KG1 (cell line): ENCODE measurements at places on chromosomes 16 and 17.

DNA sequence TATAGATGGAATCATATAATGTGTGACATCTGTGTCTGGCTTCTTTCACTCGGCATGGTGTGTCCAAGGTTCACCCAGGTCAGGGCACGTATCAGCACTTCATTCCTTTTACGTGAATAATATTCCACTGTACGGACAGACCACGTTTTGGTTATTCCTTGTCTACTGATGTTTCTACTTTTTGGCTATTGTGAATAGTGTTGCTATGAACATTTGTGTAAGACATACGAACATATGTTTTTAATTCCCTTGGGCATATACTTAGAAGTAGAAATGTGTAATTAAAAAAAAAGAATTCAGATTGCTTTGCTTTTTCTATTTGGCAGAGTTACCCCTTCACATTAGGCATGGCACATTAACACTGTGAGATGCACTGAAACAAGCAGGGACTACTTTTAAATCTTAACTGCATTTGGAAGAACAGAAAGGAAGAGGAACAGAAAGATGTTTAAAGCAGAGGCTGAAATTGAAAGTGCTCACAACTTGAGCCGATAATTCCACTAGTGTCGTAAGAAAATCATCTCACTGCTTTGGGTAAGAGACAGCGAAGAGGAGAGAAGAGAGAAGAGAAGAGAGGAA is 105.3 kb downstream of the VPS53 start:
- no peak for DNase-seq

DNA sequence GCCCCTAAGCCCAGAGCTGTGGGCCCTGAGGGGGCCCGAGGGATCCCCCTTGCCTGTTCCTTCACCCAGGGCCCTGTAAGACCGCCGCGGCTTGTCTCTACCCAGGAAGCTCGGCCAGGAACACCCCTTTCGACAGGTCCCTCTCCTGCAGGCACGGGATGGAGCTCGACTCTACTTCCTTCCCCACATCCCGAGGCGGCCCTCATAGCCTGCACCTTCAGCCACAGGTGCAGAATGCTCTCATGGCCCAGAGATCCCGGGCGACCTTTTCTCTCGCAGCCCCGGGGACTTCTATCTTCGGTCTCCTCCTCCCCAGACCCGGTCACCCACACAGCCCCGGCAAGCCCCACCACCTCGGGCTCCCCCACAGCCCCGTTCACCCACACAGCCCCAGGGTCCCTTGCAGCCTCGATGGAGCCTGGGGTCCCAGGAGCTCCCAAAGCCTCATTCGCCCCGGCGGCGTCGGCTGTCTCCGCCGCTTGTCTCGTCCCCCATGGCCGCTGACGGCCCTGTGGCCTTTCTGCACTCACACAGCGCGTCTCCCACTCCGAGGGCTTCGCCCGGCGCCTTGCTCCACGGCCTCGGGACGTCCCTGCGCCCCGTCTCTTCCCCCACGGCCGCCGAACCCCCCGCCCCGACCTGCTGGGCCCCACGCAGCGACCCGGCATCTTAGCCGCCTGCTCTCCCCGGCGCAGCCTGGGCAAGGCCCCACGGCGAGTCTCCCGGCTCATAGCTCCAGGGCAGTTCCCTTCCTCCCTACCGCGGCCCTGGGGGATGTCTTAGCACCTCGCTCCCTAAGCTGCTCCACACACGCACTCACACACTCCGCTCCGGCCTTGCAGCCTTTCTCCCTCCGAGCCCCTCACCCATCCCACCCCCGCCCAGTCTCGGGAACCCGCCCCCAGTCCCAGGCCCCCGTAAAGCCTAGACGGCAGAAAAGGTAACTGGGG is 650 bp downstream of the KIAA0753 start:
- DNase-seq, result no peak

DNA sequence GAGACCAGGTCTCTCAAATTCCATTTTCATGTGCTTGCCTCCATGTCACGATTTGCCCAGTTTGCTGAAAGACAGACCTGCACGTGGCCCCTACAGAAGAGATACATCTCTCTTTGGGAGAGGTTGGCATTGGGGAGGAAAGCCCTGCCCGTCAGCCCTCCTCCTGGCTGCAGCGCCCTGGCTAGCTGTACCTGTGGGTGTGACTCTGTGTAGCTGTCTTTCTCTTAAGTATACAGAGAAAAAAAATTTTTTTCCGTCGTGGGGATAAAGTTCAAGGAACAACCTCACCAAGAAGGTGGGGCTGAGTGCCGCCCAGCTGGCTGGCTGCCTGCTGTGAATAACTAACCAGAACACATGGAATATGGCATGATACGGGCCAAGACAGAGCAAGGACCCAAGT is 26.5 kb downstream of the TMEM98 start:
- DNase-seq, result no peak

- no peak for DNase-seq
Measured at GRCh38 chr17:73909186-73909585, 264.9 kb upstream of the SDK2 start.
